NCI-H1417 treated with DMSO at 0.1 percent for 48 hours (cell line): ENCODE measurements at places on chromosomes 12 and 14.

DNA sequence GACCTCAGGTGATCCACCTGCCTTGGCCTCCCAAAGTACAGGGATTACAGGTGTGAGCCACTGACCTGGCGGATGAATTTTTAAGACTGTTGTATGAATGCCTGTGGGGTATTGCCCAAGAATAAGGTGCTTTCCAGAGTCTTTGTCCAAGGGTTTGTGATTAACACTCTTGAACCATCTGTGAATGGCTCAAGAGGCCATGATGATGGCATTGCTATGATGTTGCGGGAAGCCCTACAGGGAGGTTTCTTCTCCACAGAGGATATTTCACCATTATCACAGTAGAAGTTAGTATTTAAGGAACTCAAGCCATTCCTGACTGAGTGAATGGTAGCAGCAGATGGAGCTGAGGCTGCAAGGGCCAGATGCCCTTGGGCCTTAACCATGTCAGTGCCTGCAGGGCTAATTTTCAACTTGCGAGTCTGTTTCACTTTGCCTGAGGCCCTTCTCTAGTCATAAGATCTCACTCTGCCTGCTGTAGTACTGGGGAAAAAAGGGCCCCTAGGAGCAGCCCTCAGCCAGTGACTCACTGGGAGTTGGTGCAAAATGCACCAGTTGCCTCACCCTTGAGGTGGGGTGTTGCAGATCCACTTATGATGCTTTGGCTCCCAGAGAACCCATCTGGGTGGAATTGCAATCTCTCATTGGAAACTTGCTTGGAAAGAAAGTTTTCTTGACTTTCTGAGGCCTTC, 108.6 kb upstream of the FLRT2 start:
- no peak for DNase-seq

DNA sequence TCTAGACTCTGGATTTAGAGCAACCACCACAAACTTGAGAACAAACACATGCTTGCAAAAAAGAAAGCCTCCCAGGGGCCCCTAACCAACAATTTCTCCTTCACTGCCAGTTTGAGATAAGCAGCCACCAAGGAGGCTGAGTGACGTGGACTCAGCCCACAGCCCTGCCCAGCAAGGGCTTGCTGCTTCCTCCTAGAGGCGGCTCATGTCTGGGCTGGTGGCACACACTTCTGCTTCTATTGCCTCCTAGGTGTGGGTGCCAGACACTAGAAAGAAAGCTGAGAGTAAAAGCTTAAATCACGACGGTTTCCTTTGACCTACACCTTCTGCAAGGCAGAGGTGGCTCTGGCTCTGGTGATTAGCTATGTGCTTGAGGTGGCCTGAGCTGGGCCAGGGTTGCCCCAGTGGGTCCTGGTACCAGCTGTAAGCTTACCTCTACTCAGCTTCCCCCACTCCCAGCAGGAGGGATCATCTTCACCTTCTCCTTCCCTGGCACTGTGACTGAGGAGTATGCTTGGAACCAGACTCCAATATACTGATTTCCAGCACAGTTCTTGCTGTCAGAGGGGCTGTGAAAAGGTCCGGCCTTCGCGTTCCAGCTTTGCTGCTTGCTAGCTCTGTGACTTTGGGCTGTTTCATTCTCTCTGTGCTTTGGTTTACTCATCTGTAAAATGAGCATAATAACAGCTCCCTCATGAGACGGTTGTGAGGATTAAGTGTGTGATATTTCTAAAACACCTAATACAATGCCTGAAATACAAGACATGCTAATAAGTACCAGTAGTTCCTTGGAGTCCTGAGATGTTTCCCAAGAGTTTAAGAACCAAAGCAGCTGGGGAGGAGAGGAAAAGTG, 89.7 kb upstream of the PARP11 start:
- DNase-seq = no peak

GRCh38 chr12:98149691-98150210, 365.6 kb upstream of the TMPO start:
- DNase-seq = no peak

DNA sequence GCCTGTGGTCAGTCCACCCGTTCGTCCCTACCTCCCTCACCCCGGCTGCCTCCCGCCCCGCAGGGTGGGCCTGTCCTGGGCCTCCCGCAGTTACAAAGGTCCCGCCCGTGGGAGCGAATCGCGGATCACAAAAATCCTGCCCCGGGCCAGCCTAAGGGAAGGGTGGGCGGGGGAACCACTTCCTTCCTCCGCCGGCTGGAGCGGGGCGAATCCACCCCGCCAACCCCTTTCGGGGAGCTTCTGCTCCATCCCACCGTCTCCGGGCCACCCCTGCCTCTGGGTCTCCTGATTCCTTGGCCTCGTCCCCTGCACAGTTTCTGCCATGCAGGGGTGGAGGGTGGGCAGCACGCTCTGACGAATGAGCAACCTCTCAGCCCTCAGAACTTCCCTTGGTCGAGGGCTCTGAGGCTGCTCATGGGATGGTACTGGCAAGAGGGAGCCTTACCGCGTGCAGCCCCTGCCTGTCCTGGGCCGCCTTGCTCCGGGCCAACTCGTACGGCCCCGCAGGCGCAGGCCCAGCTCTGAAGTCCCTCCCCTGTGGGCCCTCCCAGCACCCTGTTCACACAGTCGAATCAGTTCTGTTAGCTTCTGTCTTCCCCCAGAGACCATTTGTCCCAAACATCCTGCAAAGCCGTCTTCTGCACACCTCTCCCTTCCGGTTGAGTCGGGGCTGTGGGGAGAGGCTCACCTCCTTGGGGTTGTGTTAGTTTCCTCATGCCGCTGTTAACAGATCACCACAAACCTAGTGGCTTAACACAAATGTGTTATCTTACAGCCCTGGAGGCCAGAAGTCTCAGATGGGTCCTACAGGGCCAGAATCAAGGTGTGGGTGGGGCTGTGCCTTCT, 589 bp upstream of the HVCN1 start:
- DNase-seq = no peak

- DNase-seq = no peak
Measured at GRCh38 chr14:78917462-78917861, 747.3 kb downstream of the NRXN3 start.

- no peak for DNase-seq
Measured at GRCh38 chr12:111413442-111414086, 7.8 kb downstream of the SH2B3 start.

DNA sequence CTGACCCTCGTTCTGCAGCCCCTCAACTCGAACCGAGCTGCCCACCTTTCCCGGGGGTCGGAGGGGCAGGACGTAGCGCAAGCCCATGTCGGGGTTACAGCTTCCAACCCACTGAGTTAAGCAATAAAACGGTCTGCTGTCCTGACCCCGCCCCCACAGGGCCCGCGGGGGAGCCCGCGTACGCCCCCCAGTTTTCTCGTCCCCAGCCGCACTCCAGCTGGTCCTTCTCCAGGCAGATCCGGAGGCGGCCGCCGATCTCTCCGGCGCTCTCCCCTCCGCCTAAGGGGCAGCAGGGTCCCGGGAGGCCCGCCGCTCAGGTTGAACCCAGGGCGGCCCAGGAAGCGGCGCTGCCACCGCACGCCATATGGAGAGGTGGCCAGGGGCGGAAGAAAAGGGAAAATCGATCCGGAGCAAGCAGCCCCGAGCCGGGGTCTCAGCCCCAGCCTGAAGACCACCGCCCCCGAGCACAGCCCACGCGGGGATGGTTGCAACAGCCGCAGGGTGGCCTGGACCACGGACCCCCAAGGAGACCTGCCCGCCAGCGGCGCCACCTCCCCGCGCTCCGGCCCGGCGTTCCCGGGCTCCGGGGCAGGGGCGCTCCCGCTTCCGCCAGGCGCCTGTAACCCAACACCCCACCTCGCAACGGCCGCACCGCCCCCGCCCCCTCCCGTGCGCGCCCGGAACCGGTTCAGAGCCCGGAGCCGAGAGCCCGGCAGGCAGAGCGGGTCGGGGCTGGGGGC, 760 bp downstream of the ACTN1 start:
- no peak for DNase-seq

GRCh38 chr12:108029051-108029835, 99.8 kb upstream of the WSCD2 start:
- no peak for DNase-seq

DNA sequence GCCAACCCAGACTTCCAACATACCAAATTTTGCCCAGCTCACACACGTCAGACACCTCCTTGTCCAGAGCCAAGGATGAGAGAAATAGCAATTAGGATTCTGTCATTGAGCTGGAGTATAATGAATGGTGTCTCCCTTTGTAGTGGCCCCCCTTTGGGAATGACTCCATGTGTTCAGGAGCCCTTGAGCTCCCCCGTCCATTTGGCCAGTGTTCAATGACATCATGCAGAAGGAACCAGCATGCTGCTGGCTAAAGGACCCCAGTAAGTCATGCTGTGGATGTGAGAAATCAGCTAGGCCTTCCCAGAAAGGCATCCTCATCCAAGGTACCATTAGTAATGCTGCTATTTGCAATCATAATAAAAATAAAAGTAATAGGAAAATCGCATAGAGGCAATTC, 158.8 kb upstream of the SRRM4 start:
- no peak for DNase-seq

DNA sequence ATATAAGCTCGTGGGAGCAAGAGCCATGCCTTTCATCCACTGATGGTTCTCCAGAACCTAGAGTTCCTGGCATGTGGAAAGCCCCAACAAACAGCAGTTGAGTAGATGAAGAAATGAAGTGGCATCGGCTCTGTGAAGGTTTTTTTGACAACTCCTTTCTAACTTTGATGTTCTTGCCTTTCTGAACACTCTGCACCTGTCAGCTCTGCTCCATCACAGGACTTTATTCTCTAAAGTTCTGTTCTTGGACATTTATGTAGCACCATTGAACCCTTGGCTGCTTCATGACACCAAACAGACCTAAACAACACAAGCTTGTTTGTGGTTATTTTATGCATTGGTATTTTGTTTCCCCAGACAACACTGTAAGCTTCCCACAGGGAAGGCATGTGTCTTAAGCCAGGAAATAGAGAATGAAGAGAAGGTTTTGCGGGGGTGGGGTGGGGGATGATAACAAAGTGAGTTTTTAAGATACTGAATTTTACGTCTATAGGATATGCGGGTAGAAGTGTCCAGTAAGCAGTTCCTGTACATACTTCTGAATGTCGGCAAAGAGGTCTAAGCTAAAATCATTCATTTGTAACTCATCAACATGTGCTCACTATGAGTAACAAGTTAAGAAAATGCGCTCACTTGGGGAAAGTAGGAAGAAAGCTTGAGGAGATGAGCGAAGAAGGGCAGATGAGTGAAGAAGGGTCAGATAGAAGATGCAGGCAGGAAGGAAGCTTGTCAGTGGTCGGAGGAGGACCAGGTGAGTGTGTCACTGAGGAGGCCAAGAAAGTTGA, 146.0 kb upstream of the PLEKHG7 start:
- DNase-seq = no peak

DNA sequence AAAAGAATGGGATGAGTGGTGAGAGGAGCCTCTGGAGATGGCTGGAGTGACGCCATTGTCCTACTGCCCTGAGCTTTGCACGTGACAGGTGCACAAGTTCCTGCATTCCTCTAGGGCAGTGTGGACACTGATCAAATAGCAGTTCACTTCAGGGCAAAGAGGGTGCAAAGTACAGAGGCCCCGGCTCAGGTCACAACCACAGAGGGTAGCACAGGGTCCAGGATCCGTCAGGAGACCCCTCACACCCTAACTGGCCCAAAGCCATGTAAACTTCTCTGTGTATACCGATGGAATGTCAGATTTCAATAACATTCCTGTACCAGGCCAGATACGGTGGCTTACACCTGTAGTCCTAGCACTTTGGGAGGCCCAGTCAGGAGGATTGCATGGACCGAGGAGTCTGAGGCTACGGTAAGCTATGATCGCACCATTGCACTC, 10.4 kb upstream of the FBLN5 start:
- DNase-seq = no peak

DNA sequence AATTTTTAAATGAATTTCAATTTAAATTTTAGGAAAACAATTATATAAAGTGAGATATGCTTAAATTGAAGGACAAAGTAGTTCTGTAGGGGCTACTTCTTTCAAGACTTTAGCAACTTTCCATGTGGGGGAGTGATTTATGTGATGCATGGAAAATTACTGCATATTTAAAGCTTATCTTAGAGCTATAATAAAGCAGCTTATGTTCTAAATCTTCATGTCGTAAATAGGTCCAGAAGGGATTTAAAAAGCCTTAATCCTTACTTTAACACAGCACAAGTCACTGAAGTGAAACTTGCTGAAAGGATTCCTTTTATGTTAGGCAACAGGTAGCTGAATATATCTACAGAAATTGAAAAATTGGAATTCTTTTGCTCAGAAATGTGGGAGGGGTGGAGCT, 340.4 kb downstream of the NAV3 start:
- DNase-seq = no peak

DNA sequence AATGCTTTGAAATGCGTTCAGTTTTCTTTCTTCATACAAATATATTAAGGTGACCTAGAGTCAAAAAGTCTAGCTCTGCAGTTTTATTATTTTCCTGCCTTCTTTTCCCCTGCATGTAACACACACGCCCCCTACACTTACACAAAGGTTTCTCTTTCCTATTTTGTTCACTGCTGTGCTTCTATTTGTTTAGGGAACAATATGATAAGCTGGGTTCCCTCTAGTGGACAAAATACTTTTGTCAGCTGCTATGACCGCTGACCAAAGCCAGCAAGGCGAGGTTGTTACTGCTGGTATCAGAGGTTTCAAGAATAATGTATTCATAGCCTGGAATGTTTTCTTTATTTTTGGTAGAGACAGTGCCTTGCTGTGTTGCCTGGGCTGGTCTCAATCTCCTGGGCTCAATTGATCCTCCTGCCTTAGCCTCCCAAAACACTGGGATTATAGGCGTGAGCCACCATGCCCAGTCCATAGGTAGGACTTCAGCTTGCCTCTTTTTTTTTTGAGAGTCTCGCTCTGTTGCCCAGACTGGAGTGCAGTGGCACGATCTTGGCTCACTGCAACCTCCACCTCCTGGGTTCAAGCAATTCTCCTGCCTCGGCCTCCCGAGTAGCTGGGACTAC, 33.4 kb downstream of the FNTB start:
- no peak for DNase-seq
